ENCODE measurements at places on chromosomes 13 and 19.

GRCh38 chr19:8242211-8242821 is 33.1 kb downstream of the CERS4 start:
- DNase-seq = no peak

DNA sequence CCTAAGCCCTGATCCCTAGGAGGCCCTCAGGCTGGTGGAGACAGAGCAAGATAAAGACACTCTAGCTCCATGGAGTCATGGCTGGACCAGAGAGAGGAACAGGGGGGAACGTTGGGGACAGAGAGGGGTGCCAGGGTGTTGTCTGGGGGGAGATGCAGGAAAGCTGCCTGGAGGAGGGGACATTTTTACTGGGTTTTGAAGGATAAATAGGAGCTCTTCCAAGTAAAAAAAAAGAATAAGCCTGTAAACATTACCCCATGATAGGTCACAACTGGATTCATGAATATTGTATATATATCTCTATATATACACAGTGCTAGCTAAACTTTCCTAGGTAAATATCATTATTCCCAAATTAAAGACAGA is 714 bp downstream of the HSH2D start:
- no peak for DNase-seq

GRCh38 chr19:5339950-5340636 is 519 bp downstream of the PTPRS start:
- peak; percentile 65 for DNase-seq

- no peak for DNase-seq
Observed at GRCh38 chr13:89375839-89376238, 1704.7 kb downstream of the SLITRK5 start.

- DNase-seq = no peak
Observed at GRCh38 chr13:60267498-60268202, 103.9 kb upstream of the DIAPH3 start.

- no peak for DNase-seq
Observed at GRCh38 chr13:24341439-24341838, 32.1 kb downstream of the C1QTNF9 start.

DNA sequence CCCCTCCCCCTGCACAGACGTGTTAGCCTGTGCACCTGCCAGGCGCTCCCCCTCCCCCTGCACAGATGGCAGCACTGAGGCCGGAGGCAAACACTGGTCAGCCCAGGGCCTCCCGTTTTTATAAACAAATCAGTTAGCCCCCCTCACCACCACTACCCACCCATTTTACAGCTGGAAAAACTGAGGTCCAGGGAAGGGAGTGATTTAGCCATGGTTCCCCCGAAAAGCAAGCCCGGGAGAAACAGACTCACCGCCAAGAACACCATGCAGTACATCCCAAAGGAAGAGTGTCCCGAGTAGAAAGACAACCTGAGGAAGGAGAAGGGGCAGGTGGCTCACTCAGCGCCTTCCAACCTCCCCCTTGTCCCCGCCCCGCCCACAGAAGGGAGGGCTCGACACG is 8.7 kb downstream of the PLPP2 start:
- DNase-seq = no peak

DNA sequence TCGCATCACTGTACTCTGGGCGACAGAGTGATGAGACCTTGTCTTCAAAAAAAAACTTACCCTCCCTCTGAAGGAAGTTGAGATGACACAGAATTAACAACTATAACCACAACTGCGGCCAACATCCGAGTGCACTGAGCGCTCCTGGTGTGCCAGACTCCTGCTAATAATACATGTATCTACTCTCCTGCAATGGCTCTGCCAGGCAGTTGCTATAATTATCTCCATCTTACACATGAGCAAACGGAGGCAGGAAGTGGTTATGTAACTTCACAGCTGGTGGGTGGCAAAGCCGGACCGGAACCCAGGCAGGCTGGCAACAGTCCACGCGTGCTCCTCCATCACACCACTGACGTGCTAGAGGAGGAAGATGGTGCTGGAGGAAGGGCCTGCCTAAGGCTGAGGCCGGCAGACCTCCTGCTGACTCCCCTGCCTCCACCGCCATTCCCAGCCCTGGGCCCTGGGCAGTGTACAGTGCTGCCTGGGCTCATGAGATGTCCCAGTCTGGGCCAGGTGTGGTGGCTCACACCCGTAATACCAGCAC is 12.6 kb downstream of the XRCC1 start:
- DNase-seq = peak; percentile 92

- DNase-seq = peak; percentile 69
Observed at GRCh38 chr19:795073-795611, 2.1 kb upstream of the PTBP1 start.

GRCh38 chr13:113836768-113837559 is 26.9 kb downstream of the GAS6 start:
- DNase-seq = peak; percentile 80

GRCh38 chr19:15288146-15288963 is 44.0 kb downstream of the BRD4 start:
- no peak for DNase-seq

- DNase-seq = no peak
Observed at GRCh38 chr13:98396071-98396710, 180.7 kb downstream of the STK24 start.

GRCh38 chr19:38583219-38583984 is 34.4 kb downstream of the MAP4K1 start:
- peak; percentile 48 for DNase-seq

DNA sequence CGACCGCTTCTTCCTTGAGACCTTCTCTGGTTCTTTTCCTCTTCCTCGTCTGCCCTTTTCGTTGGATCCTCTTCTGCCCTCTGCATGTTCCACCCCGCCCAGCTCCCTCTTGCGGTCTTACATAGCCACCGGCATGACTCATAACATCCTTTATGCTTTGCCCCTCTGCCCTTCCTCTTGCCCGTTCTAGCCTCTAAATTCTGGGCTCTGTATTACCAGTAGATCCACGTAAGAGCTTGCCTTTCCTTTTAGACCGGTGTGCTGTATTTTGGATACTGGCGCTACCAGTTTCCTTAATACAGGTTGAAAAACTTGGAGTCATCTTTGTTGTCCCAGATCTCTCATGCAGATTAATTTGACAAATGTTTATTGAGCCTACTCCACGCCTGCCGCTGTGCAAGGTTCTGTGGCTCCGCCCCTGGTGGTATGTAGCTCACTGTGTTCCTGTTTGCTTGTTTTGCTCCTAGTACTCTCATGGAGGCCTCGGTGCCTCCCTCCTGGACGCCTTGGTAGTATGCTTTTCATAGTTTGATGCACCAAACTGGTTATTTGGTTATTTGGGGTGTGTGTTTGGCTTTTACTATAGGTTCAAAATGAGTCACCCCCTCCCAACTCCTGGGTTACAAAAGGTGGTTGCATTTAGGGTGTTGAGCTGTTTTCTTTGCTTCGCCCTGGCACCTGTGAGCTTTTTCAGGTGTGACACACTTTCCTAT is 1.7 kb downstream of the GTF3A start:
- peak; percentile 88 for DNase-seq

- no peak for DNase-seq
Observed at GRCh38 chr13:109301726-109302125, 484.7 kb downstream of the IRS2 start.

DNA sequence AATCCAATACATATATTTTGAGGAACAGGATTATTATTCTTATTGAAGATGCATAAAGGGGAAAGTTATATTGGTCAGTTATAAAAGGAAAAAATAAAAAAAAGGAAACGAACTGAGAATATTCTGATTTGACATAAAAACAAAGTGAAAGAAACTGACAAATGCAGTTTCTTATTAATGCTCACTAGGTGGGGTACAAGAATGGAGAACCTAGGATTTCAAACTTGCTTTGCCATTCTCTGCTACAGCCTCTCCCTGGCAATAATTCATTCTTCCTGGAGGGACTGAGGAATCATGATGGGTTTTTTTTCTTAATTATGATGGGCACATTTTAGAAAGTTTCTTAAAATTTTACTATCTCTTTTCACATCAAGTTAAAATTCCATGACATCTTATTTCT is 154.9 kb downstream of the PCDH9 start:
- no peak for DNase-seq

GRCh38 chr13:64332048-64332447 is 2898.1 kb downstream of the PCDH9 start:
- no peak for DNase-seq

DNA sequence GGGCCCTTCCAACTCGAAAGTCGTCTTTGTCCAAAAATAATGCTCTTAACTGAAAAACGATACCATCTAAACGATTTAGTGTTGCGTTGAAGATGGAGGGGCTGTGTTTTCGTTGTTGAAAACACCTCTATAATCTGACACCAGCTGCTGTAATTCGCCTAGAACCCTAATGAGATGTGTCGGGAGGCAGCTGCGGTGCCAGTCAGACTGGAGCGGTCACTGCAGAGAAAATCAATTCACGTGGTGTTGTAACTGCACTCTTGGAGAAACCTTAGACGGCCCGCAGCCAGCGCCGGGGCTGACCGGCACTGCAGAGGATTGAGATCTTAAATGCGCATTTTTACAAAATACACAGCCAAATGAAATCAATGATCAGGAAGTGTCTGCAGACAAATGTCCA is 339.1 kb downstream of the ZNF536 start:
- DNase-seq = no peak

- DNase-seq = no peak
Observed at GRCh38 chr19:1457031-1457739, 7.3 kb downstream of the APC2 start.

DNA sequence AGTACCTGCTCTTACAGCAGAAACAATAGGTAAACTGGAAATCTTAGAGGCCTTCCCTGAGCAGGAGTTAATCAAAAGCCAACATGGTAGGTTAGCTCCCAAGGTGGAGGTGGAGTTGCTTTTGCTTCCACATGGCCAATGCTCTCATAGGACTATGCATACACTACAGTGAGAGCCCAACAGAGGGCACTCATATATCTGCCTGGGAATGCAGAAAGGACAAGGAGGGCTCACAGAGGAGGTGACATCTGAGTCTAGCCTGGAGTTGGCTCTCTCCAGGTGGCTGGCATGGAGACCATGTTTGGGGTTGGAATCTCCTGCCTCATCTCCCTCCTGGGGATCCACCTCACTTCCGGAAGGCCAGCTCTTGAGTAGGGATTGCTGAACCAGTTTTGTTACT is 34.6 kb downstream of the ATP8A2 start:
- no peak for DNase-seq

GRCh38 chr13:40439928-40440327 is 226.5 kb downstream of the FOXO1 start:
- peak; percentile 68 for DNase-seq

DNA sequence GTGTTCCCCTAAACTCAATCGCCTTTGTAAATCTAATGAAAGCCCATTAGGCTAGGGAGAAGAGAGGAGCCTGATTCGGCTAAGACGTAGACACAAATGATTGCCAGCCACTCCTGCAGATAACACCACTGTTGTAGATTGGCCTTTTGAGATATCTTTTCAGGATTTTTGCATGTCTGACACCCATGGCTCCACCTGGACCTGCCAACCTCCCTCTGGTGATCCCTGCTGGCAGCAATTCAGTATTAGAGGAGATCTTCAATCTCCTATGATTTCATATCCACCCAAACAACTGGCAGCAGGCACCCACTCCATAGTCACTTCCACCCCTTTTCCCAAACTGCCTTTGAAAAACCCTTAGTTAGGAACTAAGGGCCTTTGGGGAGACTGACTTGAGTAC is 191.9 kb upstream of the UBL3 start:
- no peak for DNase-seq

DNA sequence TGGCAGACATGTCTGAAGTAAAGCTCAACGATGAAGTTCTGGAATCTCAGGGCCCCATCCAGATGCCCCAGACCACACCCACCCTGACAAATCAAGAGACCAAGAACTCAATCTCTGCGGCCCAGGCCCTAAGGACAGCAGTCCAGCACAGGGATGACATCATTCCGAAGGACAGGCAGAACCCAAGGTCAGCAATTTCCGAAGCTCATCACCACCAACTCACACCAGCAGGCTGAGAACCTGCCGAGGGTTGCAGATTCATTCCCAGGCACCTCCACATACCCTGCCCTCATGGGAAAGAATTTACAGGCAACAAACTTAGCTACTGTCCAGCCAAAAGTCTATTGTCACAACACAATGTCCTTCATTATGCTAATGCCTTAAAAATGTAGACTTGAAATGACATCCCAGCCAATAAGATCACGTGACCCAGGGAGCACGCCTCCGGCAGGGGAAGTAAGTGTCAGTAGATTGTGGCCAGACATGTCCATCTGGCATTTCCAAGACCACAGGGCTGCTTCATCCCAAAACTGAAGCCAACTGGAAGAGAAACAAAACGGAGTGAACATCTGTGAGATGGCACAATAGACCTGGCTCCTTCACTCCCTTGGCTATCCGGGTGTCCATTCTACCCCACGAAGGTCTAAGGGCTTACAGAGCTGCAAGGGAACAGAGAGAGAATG is 98.8 kb downstream of the CRYL1 start:
- no peak for DNase-seq

DNA sequence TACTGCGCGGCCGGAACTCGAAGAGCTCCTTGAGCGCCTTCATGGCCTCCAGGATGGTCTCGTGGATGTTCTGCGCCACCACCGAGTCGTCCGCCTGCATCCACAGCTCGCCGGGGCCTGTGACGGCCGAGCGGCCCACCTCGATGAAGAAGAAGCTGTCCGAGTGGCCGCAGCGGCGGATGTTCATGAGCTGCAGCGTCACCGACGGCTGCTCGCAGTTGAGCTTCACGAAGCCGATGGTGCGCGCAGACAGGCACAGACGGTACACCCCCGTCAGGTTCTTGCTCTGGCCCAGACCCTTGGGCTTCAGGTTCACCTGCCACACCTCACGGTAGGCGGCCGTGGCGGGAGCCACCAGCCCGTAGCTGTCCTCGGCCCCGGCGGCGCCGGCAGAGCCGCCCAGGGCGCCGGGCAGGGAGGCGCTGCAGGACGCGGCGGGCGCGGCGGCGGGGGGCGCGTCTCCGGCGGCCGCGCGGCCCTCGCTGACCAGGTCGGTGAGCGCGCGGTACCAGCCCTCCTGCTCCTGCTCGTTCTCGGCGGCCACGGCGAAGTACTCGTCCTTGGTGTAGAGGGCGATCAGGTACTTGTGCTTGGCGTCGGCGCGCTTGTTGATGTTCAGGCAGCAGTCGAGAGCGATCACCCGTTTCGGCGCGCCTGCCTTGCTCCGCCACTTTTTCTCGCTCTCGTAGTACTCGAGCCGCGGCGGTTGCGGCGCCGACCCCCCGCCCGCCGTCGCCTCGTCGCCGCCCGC is 1.1 kb downstream of the IRS2 start:
- DNase-seq = peak; percentile 84
